ENCODE measurements at places on chromosomes 13 and 19.

- no peak for DNase-seq
Observed at GRCh38 chr13:96130818-96131340, 41.0 kb downstream of the HS6ST3 start.

DNA sequence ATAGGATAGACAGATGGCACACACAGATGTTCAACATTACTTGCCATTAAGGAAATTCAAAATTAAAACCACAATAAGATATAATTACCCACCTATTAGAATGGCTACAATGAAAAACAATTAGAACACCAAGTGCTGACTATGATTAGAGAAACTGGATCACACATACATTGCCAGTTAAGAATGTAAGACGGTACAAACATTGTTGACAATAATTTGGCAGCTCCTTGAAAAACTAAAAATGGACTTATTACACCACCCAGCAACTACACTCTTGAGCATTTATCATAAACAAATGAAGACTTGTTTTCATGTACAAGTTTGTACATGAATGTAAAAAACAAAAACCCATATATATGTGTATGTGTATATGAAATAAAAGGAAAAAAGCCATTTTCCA is 13.7 kb downstream of the ZNF461 start:
- DNase-seq, result no peak

- no peak for DNase-seq
Observed at GRCh38 chr13:99280166-99280565, 22.0 kb upstream of the GPR18 start.

- no peak for DNase-seq
Observed at GRCh38 chr13:49690133-49690994, 922 bp downstream of the EBPL start.

- DNase-seq, result no peak
Observed at GRCh38 chr13:43113603-43114002, 90.2 kb downstream of the DNAJC15 start.

- no peak for DNase-seq
Observed at GRCh38 chr19:48760504-48761205, 5.3 kb downstream of the FGF21 start.

GRCh38 chr19:1489463-1490310 is 463 bp downstream of the PCSK4 start:
- DNase-seq, result no peak

GRCh38 chr13:75760131-75761021 is 124.2 kb downstream of the LMO7 start:
- no peak for DNase-seq

DNA sequence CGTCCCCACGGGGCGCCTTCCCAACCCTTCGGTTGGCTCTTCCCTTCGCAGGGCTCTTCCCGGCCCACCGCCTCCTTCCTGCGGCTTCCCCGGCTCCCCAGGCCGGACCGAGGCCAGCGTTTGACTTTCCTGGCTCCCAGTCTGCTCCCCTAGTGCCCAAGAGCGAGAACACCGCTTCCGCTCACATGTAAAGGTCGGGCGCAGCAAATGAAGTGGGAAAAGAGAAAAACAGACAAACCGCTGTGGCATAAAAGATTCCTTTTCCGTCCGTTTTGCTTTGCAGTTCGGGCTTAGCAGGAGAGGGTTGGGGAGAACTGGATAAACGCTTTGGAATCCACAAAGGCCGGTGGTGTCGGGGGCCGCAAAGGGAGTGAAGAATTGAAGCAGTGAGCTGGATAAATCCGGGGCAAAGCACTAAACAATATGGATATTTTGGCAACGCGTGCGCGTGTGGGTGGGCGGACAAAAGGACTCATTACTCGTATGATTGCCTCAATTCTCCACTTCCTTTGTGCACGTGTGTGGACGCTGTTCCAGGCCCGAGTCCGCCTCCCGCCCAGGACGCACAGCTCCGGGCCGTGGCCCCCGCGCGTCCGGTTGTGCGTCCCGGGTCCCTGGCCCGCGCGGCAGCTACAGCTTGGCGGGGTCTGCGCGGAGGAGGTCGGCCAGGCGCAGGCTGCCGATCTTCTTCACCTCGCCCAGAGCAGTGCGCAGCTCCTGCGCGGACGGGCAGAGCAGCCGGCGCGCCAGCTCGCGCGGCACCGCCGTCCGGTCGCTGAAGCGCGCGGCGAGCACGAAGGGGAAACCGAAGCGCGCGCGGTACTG is 8.6 kb upstream of the CDX2 start:
- no peak for DNase-seq

DNA sequence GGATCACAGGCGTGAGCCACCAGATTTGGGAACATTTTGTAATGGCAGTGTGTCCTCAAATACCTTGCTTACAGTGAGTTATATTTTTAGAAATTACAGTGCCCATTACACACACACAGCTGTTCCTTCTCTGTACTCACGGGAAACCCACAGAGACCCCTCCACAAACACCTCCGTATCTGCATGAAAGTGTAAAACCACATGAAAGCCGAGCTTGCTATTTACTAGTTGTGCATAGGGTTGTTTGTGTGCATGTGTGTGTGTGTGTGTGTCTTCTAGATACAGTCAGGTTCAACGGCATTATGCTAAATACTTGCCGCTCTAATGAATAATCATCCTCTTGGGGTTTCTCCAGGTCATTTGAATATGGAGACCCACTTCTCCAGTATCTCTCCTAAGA is 22.3 kb upstream of the LILRA2 start:
- DNase-seq, result no peak

GRCh38 chr13:94667190-94667589 is 45.2 kb downstream of the SOX21 start:
- DNase-seq, result no peak

GRCh38 chr13:22757530-22758120 is 423.2 kb upstream of the SGCG start:
- no peak for DNase-seq
